Ureter (tissue), 1 donor: ENCODE measurements at places on chromosomes 5 and 9. TPM values are rescaled to one million over a fixed set of nuclear protein-coding genes. Genes with fewer than 3 reads are reported as not detected.

DNA sequence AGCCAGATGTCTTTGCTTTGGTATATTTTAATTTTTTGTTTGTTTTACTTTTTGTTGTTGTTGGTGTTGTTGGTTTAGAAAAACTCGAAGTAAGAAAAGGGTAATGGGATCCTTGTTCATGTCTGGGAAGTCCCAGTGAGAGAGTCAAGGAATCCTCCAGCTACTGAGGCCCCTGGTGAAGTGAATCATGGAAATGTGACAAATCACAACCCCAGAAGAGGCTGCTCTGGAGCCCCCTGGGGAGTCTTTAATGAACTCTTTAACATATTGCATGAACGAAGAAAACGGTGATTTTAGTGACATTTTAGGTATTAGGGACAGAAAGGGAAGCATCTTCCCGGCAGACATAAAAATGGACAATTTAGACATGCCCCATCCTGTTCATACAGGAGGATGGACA is 41.3 kb downstream of the TMEM174 start:
- no peak for DNase-seq

The KCNN2 gene
- total RNA-seq: 2.1 TPM

- no peak for DNase-seq
These were observed 154.3 kb downstream of the GABRG2 start for GRCh38 chr5:162221910-162222309.

GRCh38 chr9:19631181-19631580 is 157.7 kb downstream of the SLC24A2 start:
- no peak for DNase-seq

The ADAMTS12 gene
- 1.7 TPM for total RNA-seq

DNA sequence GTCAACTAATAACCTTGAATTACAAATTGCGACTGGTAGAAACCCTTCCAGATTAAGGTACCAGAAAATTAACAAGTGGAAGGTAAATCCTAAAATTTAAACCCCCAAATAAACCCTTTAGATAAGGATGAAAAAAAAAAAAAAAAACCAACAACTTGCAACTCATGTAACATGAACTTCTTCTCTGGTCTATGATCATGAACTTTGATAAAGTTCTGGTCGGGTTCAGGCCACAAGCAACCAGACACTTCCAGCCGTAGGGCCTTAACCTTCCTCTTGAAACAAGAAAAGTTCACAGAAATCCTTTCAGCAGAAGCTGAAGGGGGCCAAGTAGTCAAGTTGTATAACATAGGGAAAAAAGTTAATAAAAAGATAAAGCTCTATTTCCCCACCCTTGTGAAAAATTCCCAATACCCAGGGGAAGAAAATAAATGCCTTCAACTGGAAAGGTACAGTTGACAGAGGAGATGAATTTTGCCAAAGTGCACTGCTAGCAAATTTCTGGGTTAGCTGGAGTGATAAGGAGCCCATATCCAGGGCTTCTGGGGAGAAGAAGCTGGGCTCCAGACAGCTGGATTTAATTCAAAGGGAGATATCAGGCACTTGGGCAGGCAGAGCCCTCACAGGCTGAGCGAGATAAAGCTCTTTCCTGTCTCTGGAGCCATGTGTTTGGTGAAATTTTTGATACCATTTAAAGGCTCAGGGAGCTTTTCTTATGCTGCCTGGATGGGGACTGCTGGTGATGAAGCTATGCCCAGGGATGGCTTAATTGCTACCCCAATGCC is 234.2 kb upstream of the PANK3 start:
- no peak for DNase-seq

The TJP2 gene
- 197 TPM for total RNA-seq
